HCEC 1CT (cell line): ENCODE measurements at places on chromosomes 3 and 15.

DNA sequence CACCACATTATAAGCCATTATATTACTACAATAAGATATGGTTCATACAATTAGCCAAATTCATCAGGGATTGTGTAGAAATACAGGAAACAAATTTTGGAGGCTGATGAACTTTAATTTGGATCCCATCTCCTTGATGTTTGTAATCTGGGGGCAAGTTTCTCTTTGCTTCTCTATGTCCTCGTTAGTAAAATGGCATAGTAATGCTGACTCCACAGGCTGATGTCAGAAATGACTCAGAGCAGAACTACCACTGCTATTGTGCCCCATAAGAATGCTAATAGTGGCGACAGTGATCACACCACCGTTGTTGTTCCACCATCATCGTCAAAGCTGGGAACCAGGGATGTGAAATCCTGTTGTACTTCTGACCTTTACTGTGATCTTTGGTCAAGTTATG lies 722.3 kb upstream of the LMCD1 start:
- DNase-seq = no peak

DNA sequence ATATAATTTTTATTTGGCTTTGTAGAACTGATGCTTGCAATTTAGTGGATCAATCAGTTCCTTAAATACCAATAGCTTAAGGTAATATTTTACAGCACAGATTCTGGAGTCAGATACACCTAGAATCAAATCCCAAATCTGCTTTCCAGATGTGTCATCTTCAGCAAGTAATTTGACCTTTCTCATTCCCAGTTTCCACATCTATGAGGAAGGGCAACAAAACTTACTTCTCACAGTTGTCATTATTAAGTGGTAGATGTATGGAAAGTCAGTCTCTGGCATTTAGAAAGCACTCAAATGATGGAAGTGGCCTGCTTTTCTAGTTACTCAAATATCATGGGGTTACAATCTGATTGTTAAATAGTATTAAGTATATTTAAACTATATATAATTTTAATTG lies 767.0 kb downstream of the CADM2 start:
- DNase-seq = no peak

DNA sequence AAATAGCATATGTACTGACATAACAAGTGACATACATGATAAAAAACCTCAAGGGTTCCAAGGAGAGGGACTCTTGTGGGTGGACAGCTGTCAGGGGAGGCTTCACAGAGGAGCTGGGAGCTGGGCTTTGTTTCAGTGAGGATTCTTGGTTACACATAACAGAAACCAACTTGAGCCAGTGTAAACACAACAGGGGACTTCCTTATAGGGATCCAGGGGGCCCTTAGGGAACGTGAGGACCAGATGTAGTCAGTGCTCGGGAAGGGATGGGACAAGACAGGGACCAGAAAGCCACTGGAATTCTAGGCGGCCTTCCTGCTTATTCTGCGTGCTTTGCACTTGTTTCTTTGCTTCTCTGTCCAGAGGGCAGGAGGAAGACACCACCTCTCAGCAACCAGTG lies 34.9 kb downstream of the SNAPC5 start:
- DNase-seq = no peak

DNA sequence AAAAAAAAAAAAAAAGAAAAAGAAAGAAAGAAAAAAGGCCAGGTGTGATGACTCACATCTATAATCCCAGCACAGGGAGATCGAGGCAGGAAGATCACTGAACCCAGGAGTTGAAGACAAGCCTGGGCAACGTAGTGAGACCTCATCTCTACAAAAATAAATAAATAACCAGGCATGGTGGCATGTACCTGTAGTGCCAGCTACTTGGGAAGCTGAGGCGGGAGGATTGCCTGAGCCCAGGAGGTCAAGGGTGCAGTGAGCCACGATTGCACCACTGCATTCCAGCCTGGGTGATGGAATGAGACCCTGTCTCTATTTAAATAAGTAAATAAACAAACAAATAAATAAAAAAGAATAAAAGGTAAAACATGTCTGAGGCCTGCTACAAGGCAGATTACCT lies 39.3 kb upstream of the LACTB start:
- DNase-seq = no peak

DNA sequence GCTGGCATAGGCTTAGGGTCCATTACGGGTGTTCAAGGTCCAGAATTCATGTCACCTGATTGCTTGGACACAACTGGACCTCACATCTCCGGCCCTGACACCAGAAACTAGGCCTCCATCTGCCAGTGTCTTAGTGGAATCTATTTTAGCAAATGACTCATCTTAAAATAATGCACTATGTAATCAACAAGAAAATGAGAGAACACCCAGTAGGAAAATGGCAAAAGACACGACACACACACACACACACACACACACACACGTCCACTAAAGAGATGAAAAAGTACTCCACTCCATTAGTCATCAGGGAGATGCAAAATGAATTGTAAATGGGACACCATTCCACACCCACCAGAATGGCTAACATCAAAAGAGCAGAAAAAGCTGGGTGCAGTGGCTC lies 11.2 kb downstream of the APBA2 start:
- DNase-seq = peak; percentile 88

- DNase-seq = peak; percentile 57
Observed at GRCh38 chr15:71115567-71116351, 488 bp downstream of the THSD4 start.

DNA sequence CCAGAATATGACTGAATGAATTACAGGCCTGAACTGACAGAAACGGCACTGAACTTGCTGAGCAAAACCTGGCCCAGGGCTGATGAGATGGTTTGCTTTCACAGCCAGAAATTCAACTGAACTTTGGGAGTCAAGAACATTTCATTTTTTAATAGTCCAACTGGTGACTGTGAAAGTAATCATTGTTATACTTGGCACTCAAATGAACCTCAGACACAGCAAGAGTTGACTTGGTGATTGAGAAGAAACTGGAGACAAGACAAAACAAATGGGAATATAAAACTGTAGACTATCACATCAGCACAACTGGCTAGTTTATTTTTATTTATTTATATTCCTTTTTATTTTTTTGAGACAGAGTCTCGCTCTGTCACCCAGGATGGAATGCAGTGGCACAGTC lies 858.9 kb upstream of the CFAP20DC start:
- DNase-seq = no peak

DNA sequence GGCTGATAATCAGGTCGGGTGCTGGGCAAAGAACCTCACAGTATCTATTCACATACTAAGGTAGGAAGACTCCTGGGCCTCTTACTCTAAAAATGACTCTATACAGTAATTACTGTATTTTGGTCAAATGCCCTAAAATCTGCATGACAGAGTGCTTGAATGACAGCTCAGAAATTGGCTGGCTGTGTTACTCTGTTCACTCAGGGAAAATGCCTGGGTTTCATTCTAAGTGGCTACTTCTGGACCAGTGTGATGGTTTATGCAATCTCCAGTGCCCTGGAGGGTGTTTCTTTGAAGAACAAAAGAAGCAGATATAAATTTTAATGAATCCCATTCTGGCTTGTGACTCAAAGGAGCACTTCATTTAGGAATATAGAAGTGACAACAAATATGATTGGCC lies 2.2 kb downstream of the GABRR3 start:
- no peak for DNase-seq

GRCh38 chr3:174347474-174348138 lies 511.5 kb upstream of the NAALADL2 start:
- no peak for DNase-seq

GRCh38 chr3:32249184-32249782 lies 10.8 kb downstream of the CMTM8 start:
- peak; percentile 92 for DNase-seq

DNA sequence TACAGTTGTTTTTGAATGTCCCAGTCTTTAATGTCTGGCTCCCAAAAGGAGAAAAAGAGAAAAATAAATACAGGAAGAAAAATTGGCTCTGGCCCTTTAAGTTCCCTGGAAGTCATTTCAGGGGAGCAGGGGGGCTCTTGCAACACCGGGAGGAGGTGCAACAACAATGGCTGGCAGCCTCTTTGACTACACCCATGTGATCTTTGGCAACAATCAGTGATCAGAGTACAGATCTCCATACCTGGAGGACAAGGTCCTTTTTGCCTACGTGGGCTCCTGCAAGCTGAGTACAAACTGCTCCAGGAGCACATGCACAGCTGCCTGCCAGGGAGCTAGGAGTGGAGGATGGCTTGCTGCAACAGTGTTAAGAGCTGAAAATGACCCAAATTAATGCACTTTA lies 63.9 kb downstream of the GLCE start:
- no peak for DNase-seq

DNA sequence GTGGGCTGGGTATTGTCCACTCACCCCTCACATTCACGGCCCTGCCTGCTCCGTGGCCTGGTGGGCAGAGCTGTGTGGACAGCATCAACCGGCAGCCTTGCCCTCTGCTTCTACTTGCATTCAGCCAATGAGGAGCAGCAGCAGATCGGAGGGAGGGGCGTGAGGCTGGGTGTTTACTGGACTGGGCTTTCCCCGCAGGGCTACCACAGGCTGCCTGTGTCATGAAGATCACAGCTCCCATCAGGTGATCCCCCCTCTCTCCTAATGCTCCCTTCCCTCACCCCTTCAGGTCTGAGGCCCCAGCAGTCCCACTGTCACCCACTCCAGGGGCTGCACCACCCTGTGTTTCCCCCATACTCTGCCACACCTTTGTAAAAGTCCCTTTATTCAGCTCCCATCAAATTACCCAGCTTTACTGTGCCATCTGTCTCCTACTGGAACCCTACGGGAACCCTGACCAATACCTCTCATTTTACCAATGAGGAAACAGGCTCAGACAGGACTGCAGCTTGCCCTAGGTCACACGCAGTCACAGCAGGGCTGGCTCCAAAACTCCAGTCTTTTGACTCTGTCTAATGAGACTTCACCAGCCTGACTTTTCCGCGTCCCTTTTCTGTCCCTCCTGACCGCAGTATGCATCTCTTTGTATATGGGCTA lies 81.1 kb downstream of the MEGF11 start:
- no peak for DNase-seq

- DNase-seq = no peak
Observed at GRCh38 chr3:147409143-147410115, at the start of gene ZIC1. Gene ZIC1, plus strand, starts transcription at chr3:147409365. Its CDS starts 748 bp downstream, at chr3:147410113.

GRCh38 chr3:183197734-183198133 lies 35.2 kb upstream of the LAMP3 start:
- DNase-seq = no peak

DNA sequence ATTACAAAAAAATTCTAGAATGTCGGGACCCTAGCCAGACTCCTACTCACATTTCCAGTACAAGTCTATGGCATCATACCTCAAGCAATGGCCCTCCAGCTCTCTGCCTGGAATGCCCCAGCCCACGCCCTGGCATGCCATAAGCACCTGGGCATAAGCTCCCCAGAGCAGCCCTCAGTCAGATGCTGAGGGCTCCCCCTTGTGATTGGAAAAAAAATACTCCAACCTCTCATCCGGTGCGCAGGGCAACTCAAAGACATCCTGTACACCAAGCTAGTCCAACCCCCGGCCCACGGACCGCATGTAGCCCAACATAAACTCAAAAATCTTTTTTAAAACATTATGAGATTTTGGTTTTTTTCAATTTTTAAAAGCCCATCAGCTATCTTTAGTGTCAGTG lies 115.4 kb downstream of the NEK10 start:
- DNase-seq = peak; percentile 42

DNA sequence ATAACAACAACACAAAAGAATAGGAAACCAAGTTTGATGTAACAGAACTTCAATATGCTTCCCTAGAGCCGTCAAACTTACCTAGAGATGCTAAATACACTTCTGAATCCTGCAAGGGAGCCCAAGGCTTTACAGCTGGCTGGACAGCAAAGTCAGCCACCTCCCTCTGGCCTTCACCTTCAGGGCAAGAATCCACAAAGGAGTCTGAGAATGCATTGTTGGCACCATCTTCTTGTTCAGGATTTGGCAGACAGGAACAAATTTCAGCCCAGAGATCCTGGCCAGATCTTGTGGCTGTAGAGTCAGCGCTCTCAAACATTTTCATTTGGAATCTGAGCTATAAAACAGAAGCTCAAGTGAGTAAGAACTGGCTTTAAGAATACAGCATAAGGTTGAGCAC lies 2.2 kb downstream of the CCDC32 start:
- DNase-seq = no peak

GRCh38 chr3:99966662-99967416 lies 147.5 kb downstream of the FILIP1L start:
- DNase-seq = no peak

DNA sequence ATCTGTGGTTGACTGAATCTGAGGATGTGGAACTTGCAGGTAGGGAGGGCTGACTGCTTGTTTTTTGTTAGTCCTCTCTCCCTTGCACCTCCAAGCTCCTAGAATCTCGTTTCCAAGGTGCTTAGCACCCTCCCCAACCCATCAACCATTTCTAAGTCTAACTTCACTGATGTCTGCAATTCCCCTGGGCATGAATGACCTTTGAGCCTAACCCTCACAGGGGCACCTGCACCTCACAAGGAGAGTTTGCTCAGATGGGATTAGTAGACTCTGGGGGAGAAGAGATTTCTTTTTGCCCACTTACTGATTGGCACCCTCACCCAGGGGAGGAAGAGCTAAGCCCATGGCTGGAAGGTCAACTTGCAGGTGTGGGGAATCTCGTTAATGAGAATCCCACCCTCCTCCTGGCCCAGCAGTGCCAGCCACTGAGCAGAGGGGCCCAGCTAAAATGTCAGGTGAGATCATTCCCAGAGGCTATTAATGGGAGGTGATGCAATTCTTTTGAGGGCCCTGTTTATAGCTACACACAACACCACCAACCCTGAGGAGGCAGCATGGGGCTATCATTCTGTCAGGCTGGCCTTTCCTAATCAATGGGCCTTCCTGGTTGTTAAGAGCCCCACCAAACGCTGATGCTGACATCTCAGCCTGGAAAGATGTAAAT lies 81.6 kb upstream of the HERC1 start:
- DNase-seq = no peak

DNA sequence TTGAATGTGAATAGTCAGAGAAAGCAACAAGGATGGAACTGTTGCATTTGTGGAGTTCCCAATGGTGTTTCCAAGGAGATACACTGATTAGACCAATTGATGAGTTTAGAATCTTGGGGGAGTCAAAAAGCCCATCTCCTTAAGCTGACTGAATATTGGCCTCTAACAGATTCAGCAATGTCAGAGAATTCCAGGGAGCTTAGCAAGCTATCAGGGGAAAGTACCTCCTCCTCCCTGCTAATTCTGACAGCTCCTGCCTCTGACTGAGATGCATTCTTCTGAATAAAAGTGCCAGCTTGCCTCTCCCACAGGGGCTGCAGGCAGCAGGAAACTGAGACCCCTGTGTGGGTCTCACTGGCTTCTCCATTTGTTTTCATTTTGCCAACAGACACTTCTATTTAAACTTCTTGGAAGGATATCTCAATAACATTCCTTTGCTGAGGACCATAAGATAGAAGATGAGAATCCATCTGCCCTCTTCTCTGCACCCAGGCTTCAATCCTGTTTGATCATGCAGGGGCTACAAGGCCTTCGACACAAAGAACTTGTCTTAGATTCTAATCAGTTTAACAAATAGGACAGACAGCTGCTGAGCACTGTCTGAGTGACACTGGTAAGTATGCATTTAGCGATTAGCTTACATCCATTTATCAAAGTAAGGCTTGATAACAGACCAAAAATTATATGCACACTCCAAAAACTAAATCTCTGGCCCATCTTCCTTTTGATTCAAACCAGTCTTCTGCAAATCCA lies 1080.8 kb downstream of the TUSC7 start:
- DNase-seq = no peak

- no peak for DNase-seq
Observed at GRCh38 chr15:66630801-66631351, 65.1 kb upstream of the LCTL start.

GRCh38 chr3:150064971-150065370 lies 94.3 kb upstream of the PFN2 start:
- no peak for DNase-seq
